Inflammatory macrophage treated with lipopolysaccharide for 4 hours (primary cell): ENCODE measurements at places on chromosomes 12 and 14.

DNA sequence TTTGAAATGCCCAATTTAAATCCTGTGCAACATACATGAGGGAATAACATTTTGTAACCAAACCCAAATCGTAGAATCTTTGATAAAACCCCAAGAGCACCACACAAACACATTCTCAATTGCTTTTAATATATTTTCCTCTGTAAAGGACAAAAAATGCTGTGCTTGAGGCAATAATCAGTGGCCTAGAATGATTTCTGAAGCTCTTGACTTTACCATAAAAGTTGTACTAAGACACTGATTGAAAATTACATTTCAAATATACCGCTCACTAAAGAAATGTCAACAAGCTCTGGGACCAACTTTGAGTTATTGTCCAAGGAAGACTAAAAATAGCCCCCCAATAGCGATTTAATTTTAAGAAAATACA lies 1.5 kb downstream of the EML5 start:
- DNase-seq = no peak

DNA sequence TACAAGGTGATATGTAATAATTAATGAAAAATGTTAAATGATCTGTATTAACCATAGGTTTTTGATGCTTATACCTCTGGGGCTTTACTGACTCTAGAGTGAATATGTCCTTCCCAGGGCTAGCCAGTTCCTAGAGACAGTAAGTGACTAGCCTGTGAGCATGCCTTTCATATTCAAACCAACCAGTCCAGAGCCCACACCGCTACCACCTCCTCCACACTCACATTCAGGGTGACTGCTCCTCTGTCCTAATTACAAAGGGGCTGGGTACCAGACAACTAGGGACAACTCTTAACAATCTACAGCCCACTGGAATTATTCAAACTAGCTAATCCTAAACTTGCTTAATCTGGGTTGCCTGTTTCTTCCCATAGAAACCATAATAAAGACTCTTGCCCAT lies 49.0 kb downstream of the RALGAPA1 start:
- no peak for DNase-seq

DNA sequence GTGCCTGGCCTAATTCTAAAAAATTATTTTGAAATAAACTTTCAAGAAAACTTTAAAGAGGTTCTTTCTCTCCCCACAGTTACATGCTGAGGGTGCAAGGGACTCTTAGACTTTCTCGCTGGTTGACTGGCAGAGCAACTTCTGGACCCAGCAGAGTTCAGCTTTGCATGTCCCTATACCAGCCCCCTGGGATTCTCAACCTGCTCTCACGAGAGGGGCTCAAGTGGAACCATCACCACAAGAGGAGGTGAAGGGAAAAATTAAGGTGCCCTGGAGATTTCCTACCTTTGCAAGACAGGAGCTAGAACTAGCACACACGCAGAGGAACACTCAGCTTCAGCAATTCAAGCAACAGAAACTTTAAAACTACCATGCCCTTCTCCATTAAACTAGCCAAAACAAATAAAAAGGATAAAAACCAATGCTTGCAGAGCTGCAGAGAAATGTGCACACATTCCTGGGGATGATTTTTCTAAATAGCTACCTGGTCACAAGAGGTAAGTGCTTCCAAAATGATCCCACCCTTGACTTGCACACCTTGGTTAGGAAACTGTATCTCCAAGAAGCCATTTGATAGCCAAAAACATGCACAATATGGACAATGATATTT lies 2.5 kb downstream of the HVCN1 start:
- DNase-seq = no peak

DNA sequence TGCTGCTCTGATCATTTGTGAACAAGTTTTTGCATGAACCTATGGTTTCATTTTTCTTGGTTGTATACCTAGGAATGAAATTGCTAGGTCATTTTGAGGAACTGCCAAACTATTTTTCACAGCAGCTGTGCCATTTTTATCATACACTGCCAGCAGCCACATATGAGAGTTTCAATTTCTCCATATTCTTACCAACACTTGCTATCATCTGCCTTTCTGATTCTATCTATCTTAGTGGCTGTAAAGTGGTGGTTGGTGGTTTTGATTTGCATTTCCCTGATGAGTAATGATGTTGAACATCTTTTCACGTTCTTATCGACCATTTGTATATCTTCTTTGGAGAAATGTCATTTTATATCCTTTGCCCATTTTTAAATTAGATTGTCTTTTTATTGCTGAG lies 146.1 kb downstream of the C12orf75 start:
- DNase-seq = no peak

GRCh38 chr14:68757618-68758081 lies 35.2 kb downstream of the ZFP36L1 start:
- peak; percentile 92 for DNase-seq

- DNase-seq = peak; percentile 60
These were observed 9.5 kb downstream of the POMT2 start for GRCh38 chr14:77311217-77311616.

- DNase-seq = no peak
These were observed 55.4 kb downstream of the ARL6IP4 start for GRCh38 chr12:123035841-123036240.

DNA sequence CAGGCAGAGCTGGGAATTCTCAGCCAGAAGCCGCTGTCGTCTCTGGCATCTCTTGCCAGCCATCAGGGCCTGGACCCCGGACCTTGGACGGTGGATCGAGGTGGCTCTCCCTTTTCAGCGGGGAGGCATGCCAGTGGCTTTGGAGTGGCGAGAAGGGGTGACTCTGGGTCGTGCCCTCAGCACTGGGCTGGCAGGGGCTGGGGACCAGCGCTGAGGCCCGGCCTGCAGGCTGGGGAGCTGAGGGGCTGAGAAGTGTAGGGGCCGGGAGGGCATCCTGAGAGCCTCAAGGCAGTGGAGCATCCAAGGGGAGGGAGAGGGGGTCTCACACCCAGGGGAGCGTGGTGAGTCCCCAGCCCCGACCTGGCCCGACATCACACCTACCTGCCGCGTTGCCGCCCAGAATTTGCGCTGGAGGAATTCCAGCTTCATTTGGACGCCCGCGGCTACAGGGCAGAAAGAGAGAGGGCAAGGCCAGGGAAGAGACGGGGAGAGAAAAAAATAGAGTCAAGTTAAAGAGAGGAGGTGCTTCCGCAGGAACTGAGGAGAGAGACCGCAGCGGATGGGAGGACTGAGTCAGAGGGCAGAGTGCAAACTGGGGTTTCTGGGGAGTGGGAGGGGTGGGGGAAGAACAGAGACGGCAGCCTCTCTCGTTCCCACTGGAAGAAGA lies 9.0 kb upstream of the LRTM2 start:
- DNase-seq = peak; percentile 79
